ENCODE measurements at places on chromosomes 16 and 17.

- DNase-seq: no peak
Measured at GRCh38 chr17:43543300-43543699, 2.8 kb downstream of the ETV4 start.

GRCh38 chr16:25419681-25420080 is 162.0 kb upstream of the ZKSCAN2 start:
- DNase-seq: no peak

DNA sequence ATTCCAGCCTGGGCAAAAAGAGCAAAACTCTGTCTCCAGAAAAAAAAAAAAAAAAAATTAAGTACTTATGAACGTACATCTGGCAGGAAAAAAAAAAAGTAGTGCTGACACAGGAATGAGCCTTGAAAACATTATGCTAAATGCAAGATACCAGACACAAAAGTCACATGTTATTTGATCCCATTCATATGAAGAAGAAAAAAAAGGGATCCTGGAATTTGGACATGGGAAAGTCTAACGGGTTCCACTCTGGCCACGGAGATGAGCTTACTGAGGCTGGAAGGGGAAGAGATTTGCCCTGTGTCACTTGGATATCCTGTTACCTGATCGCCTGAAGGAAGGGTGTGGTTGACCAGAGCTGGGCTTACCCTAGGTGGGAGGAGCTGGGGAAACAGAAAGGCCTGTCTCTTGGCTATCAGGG is 251.9 kb downstream of the PARN start:
- DNase-seq: no peak

- DNase-seq: no peak
Measured at GRCh38 chr17:33290253-33290652, 2.8 kb downstream of the ASIC2 start.

DNA sequence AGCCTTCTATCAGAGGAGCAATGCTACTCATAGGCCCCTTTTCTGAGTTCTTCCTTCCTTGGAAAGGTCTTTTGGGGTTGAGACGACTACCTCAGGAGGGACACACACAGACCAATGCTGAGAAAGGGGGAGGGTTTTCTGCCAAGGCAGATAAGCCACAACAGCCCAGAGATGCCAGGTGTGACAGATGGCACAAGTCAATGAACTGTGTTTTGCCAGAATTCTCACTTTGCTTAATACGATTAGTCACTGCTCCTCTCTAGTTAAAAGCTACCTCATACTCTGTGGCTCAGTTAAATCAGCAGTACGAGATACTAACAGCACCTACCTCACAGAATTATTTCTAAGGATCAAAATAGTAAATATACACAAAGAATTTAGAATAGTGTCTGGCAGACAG is 8.0 kb downstream of the BRD7 start:
- no peak for DNase-seq

DNA sequence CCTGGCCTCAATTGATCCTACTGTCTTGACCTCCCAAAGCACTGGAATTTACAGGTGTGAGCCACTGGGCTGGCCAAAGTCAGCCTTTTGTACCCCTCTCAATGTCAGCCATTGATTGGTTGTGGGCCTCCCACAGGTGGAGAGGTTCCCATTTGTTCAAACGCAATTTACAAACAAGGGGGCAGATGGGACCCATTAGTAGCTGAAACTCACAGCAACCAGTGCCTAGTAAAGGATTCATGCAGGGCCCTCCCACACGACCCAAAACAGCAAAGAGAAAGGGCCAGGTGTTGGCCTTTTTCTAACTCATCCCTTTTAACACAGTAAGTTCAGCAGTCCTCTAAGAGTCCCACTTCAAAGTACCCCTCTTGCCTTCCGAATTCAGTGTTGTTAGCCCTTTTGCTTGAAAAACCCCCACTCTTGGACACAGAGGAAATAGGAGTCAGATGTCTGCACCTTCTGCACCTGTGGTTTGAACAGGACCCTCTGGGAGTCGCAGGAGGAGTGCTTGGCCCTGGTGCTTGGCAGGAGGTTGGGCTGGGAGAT is 89.2 kb downstream of the PITPNC1 start:
- DNase-seq: peak; percentile 41

DNA sequence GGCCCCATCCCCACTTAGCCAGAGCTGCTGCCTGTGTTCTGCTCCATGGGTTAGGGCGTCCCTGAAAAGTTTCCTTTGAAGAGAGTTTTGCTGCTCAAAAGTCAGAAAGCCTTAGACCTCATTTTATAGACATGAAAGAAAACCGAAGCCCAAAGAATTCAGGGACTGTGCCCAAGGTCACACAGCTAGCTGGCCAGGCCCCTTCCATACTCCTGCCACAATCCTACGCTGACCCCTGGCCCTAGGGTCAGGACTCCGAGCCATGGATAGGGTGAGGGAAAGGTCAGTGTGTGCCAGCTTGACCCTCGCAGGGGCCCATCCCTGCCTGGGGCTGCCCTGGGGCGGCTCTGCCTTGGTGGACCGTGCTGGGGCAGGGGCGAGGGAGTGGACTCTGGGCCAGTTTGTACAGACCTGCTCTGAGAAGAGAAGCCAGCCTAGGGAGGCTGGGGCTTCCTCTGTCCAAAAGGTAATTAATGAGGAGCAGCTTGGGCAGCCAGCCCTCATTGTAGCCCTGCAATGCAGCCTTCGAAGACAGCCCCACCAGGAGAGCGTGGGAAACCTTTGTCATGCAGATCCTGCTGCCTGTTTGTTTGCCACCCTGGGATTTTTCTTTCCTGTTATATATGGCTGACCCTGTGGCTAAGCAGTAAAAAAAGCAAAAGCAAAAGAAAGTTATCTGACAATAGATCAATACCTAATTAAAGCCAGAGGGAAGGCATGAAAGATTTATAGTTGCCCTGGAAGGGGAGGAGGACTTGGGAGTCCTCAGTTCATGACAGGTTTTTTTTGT is 37.4 kb downstream of the RHBDL3 start:
- no peak for DNase-seq

DNA sequence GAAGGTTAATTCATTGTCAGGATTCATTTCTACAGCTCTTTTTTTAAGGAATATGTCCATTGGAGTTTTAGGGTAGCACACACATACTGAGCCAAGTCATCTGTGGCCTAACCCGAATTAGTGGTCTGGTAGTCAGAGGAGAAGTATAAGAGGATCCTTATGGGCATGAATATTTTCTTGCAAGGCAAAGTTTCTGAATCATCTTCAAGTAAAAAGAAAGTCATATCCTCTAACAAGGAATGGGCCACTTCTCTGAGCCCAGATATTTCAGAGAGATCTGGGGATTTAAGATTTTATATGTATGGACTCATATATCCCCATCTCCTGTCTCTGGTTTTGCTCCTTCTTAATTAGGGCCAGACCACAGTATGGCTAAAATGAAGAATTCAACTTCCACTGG is 99.2 kb upstream of the CDH8 start:
- no peak for DNase-seq

DNA sequence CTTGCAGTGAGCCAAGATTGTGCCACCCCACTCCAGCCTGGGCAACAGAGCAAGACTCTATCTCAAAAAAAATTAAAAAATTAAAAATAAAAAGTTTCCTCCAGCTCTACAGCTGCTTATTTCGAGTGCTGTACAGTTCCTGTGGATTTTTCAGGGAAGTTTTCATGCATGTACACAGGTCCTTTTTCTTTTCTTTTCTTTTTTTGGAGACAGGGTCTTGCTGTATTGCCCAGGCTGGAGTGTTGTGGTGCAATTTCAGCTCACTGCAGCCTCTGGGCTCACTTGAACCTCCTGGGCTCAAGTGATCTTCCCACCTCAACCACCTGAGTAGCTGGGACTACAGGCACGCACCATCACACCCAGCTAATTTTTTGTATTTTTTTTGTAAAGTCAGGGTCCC is 15.9 kb downstream of the EEF2K start:
- DNase-seq: no peak

DNA sequence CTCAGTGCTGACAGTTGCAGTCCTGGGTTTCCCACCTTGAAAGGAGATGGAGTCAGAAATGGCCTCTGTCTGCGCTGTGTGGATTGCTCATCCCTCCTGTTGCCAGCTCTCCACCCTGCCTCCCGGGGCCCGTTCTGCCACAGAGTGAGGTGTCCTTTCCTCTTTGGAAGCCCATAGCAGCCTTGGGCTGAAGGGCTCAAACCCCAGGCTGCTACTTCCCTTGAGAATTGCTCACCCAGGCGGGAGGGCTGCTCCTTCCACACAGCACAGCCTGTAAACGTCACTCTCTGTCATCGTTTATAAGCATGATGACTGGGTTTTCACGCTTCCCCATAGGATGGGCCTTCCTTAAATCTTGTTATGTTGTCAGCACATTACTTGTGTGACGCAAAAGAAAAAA is 62.7 kb downstream of the FOXK2 start:
- DNase-seq: no peak

DNA sequence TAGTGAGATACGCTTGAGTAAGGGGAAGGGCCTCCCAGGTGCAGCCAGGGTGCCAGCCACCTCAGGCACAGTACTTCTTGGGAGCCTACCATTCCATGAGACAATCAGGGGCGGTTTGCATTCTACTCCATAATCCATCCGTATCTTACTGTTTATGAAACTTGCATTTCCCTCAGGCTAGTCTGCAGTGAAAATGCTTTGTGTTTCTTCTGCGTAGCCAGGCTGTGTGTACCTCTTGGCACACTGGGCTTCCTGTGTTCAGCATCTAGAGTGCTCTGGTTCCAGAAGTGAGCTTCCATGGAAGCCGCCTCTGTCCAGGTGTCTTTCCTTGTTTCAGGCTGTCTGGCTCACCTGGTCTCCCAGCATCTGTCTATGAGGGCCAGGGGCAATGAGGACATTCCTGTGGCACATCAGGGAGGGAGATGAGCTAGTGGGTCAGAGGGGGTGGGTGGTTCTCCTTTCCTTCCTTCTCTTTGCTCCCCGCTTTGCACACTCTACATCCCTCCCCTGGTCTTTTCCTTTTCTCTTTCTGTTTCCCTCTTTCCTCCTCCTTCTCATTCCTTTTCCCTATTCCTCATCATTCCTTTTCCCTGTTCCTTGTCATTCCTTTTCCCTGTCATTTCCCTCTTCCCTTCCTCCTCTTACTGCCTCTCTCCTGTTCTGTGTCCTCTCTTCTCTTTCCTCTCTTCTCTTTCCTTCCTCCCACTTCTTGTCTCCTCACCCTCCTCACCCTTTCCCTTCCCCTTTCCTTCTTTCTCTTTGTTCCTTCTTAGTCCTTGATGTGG is 386.5 kb downstream of the CPPED1 start:
- DNase-seq: peak; percentile 9

GRCh38 chr17:70527364-70527888 is 358.1 kb downstream of the KCNJ2 start:
- DNase-seq: no peak

DNA sequence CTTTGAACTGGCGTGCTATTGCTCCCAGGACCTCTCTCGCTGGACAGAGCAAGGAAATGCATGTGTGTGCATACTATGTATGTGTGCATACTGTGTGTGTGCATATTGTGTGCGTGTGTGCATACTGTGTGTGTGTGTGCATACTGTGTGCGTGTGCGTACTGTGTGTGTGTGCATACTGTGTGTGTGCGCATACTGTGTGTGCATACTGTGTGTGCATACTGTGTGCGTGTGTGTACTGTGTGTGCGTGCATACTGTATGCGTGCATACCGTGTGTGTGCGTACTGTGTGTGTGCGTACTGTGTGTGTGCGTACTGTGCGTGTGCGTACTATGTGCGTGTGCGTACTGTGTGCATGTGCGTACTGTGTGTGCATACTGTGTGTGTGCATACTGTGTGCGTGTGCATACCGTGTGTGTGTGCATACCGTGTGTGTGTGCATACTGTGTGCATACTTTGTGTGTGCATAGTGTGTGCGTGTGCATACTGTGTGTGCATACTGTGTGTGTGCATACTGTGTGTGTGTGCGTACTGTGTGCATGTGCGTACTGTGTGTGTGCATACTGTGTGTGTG is 89.4 kb downstream of the RPTOR start:
- no peak for DNase-seq

GRCh38 chr17:61488878-61489718 is 36.9 kb downstream of the TBX4 start:
- DNase-seq: peak; percentile 81

DNA sequence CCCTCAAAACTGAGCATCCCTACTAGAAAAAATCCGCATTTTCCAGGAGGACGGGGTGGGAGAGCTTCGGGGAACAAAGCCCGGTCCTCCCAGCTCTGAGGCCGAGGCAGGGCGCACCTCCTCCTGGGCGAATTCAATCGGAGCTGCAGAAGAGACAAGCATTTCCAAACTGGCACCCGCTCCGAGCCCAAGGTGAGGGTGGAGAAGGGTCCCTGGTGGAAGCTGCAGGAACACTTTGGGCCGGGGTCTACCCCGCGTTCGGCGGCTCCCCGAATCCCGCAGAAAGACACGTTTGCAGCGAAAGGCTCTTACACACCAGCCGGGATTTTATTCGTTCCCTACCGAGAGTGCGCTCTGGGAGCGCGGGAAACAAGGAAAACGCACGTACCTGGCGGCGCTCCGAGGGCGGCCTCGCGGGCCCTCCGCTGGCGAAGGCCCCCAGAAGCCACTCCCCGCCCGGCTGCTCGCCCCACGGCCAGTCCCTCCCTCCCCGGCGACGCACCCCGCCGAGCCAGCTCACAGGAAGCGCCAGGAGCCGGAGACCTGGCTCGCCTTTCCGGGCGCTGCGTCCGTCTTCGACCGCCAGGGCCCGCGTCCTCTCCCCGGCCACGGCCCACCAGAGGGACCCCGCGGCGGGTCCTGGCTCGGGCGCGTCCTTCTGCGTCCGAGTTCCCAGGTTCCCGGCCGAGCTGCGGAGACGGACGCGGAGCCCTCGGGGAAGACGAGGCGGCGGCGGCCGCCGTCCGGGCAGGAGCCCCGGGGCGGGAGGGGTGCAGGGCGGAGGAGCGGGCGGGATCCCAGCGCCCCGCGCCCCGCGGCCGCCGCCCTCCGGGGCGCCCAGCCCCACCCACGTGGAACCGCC is 49.8 kb upstream of the BAHCC1 start:
- peak; percentile 96 for DNase-seq

- peak; percentile 47 for DNase-seq
Measured at GRCh38 chr16:56600398-56600999, 7.9 kb upstream of the MT2A start.

GRCh38 chr17:32226886-32227285 is 38.7 kb upstream of the RHBDL3 start:
- DNase-seq: no peak

DNA sequence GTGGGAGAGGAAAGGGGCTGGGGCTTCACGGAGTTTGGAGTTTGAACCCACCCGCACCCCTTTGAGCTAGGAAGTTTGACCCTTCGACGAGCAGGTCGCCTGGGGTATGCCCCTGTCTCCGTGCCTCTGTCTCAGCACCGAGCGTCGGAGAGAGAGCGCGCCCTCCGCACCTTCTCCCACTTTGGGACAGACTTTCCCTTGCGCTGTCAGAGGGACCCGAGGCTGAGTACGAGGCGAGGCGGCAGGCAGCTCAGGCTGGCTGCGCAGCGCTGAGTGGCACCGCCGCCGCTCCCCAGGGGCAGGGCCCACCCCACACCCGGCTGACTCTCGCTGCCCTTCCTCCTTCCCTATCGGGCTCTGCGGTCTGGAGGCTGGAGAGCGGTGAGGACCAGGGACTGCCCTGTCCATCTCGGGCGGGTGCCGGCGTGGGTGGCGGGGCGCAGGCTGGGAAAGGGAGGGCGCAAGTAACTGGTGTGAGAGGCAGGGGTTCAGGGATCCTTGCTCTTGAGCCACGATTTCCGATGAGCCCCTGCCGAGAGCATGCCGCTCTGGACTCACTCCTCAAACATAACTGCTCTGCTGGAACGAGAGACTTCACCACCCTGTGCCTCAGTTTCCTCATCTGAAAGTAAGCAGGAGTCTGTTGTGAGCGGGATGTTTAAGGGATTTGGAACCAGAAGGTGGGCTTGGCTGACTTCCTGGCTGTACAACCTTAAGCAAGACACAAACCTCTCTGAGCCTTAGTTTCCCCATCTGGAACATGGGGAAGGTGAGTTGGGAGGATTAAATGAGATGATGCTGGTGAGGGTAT is 981 bp downstream of the BEAN1 start:
- DNase-seq: peak; percentile 84
